Mononuclear cell (primary cell): ENCODE measurements at places on chromosomes 1 and 21. TPM values are rescaled to one million over a fixed set of nuclear protein-coding genes. Genes with fewer than 3 reads are reported as not detected.

Gene CSF3R
- 153 TPM for total RNA-seq

Gene SLC6A9
- not detected for total RNA-seq

Gene WLS
- 4.7 TPM for total RNA-seq

Gene TNFRSF1B
- 210 TPM for total RNA-seq

Gene S100A9
- 5,352 TPM for total RNA-seq

Gene TMEM82
- total RNA-seq = not detected

Gene C1QC
- 0.52 TPM for total RNA-seq

Gene MTARC1
- total RNA-seq = 9.7 TPM

Gene ERO1B
- 16.6 TPM for total RNA-seq

Gene SIM2
- not detected for total RNA-seq

Gene OR2G6
- total RNA-seq = 0.10 TPM

Gene KRTAP21-2
- total RNA-seq = not detected

Gene PDPN
- not detected for total RNA-seq

Gene VANGL2
- total RNA-seq = under 0.01 TPM
